ENCODE measurements at places on chromosomes 1 and 21. TPM values are rescaled to one million over a fixed set of nuclear protein-coding genes. Genes with fewer than 3 reads are reported as not detected.

DNA sequence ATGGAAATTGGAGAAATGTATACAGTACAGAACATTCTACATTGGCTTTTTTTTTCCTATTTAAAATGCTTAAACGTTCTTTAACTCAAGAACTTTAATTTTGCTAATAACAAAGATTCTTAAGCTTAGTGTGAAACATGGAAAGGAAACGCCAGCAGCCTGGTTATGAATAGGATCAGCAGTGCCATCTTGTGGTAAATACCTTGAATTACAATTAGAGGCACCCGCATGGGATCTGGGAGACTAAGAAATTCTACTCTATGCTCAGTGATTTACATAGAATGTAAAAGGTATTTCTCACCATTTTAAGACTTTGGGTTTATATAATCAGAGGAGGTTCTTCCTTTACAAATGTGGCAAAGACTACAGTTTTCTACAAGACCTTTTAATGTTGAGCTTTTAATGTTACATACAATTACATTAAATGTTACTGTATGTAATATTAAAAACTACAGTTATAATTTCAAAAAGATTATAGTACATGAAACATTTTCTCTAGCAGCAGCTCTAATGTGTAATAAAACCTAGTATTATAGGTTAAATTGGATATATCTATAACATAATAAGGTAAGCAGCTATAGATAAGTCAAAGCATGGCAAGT lies 32.1 kb upstream of the APOBEC4 start:
- DNase-seq, result no peak

DNA sequence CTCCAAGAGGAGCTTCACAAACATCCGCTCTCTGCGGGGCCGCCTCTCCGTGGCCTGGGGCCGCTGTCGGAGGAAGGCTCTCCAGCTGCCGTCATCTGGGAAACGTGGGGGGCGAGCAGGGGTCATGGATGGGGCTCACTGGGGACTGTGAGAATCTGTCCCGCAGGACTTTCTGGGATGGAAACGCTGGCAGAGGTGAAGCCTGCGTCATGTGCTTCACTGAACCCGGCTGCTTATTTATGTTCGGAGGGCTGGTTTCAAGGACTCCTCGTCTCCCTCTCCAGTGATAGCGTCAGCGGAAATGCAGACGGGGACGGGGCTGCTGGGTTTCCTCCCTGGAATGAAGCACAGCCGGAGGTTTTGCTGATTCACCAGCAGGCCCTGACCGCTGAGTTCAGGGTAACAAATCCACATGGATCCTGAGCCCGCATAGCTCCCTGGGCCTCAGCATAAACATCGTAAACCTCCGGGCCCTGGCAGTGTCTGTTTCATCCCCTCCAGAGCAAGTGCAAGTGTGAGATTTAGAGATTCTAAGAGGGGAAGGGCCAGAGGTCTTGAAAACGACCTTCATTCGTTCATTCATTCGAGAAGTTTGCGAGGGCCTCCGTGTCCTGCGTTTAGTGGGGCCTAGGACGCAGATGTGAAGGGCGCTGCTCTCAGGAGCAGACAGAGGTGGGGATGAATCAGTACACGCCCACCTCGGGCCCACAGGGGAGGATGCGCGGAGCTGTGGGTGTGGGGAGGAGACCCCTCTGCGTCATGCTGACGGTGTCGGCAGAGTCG lies 7.0 kb upstream of the POFUT2 start:
- peak; percentile 79 for DNase-seq

Gene GPR161
- 10.8 TPM for total RNA-seq

GRCh38 chr1:161021165-161021969 lies 415 bp upstream of the F11R start:
- DNase-seq, result peak; percentile 97

- DNase-seq, result no peak
These were observed 6.2 kb upstream of the ERICH3 start for GRCh38 chr1:74679811-74680210.

- no peak for DNase-seq
These were observed 350.9 kb downstream of the BRINP3 start for GRCh38 chr1:190126728-190127127.

Gene MROH9
- total RNA-seq, result 0.67 TPM

DNA sequence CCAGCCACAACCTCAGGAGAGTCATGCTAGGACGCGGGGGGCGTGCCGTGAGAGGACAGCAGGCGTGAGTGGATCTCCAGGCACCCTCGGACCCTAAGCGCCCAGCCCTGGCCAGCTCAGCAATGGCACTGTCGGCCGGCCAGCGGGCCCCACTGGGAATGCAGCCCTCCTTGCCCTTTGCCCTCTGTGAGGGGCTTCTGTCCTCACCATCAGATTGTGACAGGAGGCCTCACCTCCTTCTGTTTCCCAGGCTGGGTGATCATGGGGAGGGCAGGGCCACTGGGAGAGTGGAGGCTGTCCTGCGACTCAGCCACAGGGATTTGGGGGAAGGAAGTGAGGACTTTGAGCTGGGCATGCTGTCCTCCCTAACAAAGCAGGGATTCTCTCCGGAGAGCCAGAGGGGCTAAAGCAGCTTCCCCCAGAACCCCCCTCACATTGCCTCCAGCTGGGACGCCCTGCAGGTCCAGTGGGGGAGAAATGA lies 6.6 kb upstream of the LRRC3 start:
- peak; percentile 13 for DNase-seq

DNA sequence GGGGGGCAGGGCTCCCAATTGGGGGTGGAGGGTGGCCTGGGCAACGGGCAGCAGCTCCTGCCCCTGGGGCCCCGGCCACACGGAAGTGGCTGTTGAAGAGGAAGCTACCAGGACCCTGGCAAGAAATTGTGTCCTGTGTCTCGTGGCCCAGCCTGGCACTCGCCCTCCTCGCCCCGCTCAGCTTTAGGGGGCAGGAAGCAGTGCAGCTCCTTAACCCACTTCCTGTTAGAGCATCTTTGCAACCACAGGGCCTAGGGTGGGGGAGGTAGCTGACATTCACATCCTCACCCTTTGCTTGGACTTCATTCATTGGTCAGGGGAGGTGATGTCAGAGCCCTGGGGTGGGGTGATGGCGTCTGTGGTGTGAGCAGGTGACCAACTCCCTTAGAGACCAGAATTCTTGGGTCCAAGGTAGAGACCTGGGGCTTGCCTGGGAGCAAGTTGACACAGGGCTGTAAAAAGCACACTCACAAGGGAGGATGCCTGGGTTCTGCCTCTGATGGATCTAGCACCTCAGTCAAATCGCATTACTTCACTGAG lies at the start of gene ARHGAP30:
Gene ARHGAP30 (minus strand): TSS at position 161 of the 540 bp plus-strand sequence. CDS start 267 bp downstream, outside the sequence.
- peak; percentile 82 for DNase-seq

- no peak for DNase-seq
These were observed 323.0 kb upstream of the PLD5 start for GRCh38 chr1:242847390-242847993.
